ENCODE measurements at places on chromosomes 5 and 9.

DNA sequence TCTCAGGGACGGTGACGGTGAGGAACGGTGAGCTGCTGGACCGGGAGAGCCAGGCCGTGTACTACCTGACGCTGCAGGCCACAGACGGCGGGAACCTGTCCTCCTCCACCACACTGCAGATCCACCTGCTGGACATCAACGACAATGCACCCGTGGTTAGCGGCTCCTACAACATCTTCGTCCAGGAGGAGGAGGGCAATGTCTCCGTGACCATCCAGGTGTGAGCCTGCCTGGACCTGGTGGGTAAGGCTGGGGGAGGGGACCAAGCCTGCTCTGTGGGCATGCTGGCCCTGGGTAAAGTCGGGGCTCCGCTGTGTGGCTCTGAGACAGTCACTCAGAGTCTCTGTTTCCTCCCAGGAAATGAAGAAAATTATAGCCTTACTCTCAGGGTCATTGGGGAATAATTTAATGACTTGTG, 29.3 kb downstream of the CDHR2 start:
- peak; percentile 47 for DNase-seq

DNA sequence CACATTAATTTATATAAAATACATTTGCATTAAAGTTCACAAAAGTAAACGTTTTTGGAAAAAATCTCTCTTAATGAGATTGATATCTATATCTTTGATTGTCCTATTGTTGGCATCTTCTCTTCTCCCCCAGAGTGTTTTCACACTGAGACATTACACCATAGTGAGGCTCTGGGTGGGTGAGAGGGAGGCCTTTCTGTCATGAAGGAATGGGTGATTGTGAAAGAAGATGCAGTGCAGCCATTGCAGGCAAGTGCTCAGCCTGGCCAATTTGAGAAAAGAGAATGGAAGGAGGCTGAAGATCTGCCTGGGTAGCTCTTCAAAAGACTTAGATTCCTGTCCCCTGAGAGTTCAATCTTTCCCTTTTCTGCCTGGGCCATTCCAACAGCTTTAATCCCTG, 140.8 kb downstream of the SLC12A2 start:
- no peak for DNase-seq

DNA sequence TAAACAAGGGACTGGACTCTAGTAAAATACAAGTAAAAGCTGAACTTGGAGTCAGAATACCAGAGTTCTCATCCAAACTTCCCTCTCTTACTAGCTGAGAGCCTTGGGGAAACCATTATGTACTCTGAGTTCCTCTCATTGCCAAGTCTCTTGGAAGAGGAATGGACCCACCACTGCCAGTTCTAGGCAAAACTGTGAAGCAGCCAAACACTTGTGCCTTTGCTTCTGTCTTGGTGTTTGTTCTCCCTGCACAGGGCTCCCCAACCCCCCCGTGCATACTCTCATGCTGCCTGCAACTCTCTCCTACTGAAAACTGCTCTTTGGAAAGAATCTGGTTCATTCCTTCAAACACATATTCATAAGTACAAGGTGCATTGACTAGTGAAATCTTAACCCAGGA, 102.6 kb downstream of the PDZD2 start:
- no peak for DNase-seq

GRCh38 chr9:131370638-131371037, 23.2 kb upstream of the PRRC2B start:
- DNase-seq: no peak

GRCh38 chr5:21831145-21831787, 1021.9 kb downstream of the CDH12 start:
- no peak for DNase-seq

- no peak for DNase-seq
These were observed 3.5 kb upstream of the BASP1 start for GRCh38 chr5:17213938-17214337.

GRCh38 chr5:54332720-54333119, 22.3 kb upstream of the ARL15 start:
- peak; percentile 13 for DNase-seq

- no peak for DNase-seq
These were observed 52.3 kb downstream of the CAST start for GRCh38 chr5:96714450-96714849.
